HFFc6 (cell line): ENCODE measurements at places on chromosomes 3 and 15.

DNA sequence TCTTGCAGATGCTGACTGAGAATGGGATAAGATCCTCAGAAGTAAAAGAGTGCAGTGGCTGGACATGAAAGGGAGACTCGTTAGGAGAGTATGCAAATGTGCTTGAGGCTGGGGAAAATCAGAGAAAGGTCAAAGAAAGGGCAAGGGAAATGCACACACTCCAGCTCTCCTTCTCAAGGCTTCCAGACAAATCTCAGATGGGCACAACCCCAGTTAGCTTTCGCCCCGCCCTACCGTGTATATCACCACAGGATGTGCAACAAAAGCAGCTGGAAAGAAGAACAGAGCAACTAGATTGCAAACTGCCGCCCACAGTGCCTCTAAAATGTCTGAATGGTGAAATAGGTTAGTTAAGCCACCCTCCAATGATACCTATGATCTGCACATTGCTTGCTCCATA, 63.9 kb downstream of the CERS3 start:
- no peak for DNase-seq

DNA sequence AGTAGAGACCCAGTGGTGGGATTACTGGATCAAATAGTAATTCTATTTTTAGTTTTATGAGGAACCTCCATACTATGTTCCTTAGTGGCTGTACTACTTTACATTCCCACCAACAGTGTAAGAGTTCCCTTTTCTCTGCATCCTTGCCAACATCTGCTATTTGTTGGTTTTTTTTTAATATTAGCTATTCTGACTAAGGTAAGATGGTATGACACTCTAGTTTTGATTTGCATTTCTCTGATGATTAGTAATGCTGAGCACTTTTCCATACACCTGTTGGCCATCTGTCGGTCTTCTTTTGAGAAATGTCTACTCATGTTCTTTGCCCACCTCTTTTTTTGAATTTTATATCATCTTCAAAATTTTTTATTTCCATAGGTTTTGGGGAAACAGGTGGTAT, 34.2 kb upstream of the RAP2B start:
- DNase-seq = no peak

- DNase-seq = no peak
Observed at GRCh38 chr3:72839057-72839456, 9.2 kb downstream of the SHQ1 start.

DNA sequence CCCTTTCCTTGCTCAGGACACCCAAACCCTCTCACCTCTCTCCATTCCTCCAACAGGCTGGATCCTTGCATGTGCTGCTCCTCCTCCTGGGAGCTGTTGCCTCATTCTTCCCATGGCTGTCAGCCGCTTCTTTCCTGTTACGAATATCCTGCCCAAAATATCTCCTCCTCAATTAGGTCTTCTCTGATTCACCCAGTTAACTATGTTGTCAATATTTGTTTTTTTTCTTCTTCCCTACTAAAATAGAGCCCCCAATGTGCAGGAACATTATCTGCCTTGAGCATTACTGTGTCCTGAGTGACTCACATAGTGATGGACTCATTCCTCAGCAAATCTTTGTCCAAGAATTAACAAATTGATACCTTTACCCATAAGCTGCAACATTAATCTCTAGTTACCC, 357.2 kb downstream of the CLSTN2 start:
- DNase-seq = no peak

- no peak for DNase-seq
Observed at GRCh38 chr15:86236356-86237110, 156.9 kb downstream of the AGBL1 start.

DNA sequence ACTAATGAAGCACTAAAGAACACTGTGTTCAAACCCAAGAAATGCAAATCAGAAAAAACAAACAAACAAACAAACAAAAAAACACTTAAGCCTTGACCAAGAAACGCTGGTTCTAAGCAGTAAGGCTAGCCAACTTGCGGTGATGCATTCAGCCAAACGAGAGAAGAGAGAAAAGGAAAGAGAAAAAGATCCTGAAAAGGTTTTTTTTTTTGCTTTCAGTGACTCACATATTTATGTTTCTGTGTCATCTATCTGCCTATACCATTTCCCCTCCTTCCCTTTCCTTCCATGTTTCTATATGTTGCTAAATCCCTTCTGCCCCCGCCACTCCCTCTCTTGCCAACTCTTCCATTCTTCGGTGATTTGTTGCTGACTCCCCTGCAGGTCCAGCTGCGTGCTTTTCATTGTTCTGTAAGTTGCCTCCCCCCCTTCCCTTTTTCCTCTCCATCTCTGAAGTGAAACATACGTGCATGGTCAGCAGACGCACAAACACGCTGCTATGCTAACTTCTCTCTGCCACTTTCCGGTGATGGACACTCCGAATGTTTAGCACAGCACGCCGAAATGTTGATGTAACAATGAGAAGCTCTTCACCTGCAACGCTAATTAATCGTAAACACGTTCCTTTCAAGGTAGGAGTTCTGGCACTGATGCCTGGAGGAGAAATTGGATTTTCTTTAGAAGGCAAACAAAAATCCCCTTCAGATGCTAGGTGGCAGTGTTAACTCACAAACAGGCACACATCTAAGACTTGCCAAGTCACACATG, 154.4 kb downstream of the TUSC7 start:
- DNase-seq = no peak

DNA sequence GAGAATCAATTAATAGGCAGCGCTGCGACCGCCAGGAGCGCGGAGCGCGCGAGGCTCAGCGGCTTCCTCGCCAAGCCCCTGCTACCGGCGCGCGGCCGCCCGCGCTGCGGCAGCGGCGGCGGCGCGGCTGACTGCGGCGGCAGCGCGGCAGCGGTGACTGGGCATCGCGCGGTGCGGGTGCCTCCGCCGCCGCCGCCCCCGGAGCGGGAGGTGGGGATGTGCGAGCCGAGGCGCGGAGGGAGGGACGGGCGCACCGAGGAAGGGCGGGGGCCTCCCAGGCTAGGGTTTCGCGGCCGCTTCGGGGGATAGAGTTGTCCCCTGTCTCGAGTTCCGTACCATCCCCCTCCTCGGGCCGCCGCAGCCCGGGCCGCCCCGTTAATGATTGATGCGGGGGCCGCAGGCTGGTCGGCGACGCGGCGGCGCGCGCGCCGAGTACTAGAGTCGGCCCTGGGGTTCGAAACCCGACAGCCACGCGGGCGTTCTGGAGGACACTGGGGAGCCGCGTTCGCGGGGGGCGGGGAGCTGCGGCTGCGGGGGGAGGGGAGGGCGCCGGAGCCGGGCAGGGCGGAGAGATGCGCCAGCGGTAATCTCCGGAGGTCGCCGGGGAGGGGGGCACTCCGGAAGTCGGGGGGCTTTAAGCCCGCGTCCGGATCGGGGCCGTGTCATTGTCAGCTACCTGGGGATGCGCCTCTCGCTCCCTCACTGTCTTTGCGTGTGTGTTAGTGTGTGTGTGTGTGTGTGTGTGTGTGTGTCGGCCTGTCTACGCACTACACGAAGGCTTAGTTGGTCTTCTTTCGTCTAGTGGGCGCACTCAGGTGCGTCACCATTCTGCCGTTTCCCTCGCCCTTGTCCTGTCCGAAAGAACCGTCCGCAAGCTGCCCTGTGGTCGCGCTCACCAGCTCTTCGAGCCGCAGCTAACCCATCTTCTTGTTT, at the start of gene PAQR9:
Gene PAQR9 (minus strand): TSS at position 159 of the 933 bp plus-strand sequence. CDS start 338 bp downstream, outside the sequence.
- DNase-seq = no peak

DNA sequence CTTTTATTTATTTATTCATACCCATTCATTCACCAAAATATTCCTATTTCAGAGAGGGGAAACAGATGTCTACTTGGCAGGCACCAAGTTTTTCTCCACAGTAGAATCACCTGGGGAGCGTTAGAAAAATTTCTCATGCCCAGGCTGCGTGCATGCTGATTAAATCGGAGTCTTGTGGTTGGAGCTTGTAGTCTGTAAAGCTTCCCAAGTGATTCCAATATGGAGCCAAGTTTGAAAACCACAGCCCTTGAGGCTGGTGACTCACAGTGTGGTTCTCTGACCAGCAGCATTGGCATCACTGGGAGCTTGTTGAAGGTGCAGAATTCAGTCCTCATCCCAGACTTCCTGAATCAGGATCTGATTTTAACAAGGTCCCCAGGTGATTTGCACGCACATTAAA, 49.7 kb downstream of the PDHB start:
- DNase-seq = peak; percentile 98

DNA sequence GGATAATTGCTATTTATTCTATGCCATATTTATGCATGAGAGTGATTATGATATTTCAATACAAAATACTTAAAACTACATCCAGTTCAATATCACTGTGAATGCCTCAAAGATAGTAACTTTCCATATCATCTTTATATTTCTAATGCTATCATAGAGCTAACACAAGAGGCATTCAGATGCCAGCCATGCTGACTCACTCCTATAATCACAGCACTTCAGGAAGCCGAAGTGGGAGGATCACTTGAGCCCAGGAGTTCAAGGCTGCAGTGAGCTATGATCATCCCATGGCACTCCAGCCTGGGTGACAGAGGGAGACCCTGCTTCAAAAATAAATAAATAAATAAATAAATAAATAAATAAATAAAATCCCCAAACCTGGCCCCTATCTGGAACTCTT, 498.7 kb downstream of the EPHA3 start:
- no peak for DNase-seq

DNA sequence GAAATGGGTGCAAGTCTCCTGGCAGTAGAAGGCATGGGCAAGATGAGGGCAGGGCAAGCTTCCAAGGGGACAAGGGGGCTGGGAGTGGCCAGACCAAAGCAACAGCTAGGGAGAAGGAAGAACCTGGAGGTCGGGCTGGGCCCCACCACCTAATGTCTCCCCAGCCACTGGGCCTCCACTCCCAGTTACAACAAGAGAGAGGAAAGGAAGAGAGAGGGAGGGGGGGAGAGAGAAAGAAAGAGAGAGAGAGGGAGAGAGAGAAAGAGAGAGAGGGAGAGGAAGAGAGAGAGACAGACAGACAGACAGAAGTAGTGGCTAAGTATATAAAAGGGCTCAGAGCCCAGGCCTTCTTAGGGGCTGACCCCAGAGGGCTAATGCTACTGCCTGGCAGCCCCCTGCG, 6.9 kb downstream of the DUSP7 start:
- DNase-seq = no peak

DNA sequence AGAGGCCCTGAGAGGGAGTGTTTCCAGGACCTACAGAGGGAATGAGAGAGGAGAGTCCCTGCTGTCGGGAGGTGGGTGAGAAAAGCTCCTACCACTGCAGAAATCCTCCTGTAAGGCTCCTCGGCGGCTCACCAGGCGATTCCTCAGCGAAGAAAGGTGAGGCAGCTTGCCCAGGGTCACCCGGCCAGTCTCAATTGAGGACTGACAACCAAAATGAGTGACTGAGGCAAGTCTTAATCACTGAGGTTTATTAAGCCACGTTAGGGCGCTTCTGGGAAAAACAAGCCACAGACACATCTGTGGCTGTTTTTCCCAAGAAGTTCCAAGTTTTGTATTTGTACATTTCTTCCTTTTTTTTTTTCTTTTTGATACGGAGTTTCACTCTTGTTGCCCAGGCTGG, 48.5 kb downstream of the ZDHHC19 start:
- no peak for DNase-seq

DNA sequence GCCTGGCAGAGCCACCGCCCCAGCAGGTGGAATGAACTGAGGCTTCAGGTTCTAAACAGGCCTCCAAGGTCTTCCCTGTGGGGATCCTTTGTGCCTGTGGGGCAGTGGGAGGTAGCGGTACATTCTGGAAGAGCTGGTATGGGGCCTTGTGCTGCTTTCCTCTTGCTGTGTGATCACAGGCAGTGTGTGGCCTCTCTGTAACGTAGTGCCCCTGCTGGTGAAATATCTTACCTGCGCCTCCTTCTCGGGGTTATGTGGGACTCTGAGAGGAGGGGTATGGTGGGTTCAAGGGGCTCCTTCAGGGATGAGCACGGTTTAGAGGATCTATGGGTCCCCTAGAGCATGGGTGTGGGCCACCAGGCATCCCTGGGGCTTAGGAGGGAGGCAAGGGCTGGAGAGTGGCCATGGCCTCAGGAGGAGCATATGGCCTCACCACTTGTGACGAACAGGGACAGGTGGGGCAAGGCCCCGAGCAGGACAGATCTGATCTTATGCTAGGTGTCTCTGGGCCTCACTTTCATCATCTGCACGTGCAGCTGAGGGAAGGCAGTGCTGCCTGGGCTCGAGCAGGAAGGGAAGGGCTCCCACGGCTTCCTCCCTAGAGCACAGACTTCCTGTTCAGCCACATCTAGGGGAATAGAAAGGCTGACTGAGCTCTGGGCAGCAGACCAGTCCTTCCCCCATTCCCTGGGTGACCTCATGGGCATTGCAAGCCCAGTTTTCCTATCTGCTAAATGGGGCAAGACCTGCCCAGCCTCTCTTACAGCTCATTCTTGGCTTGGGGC, 1.9 kb upstream of the ALS2CL start:
- no peak for DNase-seq

DNA sequence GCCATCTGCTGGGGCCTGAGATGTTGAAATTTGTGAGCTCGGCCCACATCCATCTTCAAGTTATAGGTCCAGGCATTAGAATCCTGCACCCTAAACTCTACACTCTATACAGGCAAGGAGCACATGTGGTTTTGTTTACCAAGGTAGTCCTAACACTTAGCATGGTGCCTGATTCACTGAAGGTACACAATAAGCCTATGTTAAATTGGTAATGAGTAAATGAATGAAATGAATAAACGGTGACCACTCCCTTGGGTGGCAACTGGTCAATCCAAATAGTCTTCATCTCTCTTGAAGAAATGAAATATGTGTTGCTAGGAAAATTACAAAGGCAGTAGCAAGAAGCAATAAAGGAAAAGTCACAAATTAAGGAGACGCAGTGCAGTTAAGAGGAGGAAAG, 359.3 kb upstream of the UBE2E2 start:
- no peak for DNase-seq

- DNase-seq = no peak
Observed at GRCh38 chr3:30605706-30606300, 598 bp upstream of the TGFBR2 start.

DNA sequence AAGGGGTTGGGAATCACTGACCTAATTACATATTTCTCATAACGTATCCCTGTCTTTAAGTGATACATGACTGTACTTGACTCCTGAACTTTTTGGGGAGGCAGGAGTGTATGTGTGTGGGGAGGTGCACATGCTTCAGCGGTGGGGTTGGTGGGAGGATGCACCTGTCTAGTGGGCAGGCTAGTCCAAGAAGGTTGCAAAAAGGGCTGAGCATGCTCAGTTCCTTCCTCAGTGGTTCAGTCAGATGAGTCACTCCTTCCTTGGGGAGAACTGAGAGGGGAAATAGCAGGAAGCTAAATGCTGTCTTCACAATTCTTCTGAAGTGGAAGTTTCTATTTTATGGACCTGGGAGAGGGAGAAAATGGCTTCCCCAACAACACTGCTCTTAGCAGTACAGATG, 24.6 kb upstream of the AP4E1 start:
- DNase-seq = peak; percentile 45

GRCh38 chr3:43870844-43871626, 180.3 kb downstream of the ABHD5 start:
- no peak for DNase-seq

- no peak for DNase-seq
Observed at GRCh38 chr3:167487556-167487955, 13.7 kb upstream of the SERPINI2 start.

DNA sequence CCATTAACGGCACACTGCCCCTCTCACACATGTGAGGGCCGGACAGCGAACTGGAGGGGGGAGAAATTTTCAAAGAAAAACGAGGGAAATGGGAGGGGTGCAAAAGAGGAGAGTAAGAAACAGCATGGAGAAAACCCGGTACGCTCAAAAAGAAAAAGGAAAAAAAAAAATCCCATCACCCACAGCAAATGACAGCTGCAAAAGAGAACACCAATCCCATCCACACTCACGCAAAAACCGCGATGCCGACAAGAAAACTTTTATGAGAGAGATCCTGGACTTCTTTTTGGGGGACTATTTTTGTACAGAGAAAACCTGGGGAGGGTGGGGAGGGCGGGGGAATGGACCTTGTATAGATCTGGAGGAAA, 1.5 kb downstream of the SOX2 start:
- DNase-seq = no peak
